ENCODE measurements at places on chromosomes 1 and 21. TPM values are rescaled to one million over a fixed set of nuclear protein-coding genes. Genes with fewer than 3 reads are reported as not detected.

GRCh38 chr1:226919587-226919986 is 20.5 kb upstream of the COQ8A start:
- DNase-seq = no peak

DNA sequence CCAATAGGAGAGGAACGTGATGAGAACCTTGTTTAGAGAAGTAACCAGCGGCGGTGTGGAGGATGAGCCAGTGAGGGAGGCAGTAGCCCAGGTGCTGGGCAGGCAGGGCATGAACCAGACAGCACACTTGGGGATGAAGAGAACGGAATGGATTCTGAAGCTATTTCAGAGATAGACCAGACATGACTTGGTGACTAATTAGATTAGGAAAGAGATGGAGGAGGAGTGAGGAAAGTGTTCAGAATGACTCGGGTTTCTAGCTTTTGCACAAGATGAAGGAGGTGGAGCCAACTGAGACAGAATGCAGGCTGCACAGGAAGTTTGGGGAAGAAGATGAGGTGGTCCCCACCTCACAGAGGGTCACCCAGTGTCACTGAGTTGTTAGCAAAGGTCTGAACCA is 5.1 kb downstream of the PEF1 start:
- DNase-seq = peak; percentile 24

DNA sequence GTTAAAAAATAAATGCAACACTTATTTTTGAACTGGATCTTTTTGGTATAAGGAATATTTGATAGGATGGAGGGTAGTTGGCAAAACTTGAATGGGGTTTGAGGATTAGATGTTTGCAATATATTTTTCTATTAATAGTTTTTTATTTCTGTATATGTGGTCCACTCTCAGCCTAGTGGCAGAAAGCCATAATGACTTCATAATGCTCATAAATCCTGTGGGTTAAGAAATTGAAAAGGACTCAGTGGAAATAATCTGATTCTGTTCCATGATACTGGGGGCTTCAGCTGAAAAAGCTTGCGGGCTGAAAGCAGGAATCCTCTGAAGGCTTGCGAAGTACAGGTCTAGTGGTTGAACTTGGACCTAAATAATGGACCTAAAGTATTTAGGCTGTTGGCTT is 1028.6 kb upstream of the PRMT6 start:
- no peak for DNase-seq

- no peak for DNase-seq
Measured at GRCh38 chr1:61301824-61302657, 219.7 kb downstream of the NFIA start.

GRCh38 chr1:37438869-37439343 is 35.5 kb upstream of the ZC3H12A start:
- no peak for DNase-seq

GRCh38 chr1:20472860-20473711 is 12.9 kb downstream of the CAMK2N1 start:
- DNase-seq = no peak

DNA sequence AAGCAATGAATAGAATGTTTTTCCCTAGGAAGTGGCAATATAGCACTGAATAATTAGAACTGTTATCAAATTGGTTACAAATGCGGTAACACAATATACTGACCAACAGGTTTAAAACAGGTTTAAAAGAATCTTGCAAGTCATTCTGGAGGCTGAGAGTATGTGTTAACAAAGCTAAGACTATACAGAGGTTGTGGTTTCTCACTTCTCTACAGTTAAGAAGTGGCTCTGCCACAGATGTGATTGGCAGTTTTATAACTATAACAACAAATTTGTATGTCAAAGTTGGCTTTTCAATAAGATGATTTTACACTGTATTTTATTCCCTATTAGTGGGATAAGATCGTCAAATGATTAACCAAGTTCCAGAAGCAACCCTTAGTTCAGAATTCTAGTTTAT is 7.1 kb downstream of the ANGEL2 start:
- DNase-seq = no peak

DNA sequence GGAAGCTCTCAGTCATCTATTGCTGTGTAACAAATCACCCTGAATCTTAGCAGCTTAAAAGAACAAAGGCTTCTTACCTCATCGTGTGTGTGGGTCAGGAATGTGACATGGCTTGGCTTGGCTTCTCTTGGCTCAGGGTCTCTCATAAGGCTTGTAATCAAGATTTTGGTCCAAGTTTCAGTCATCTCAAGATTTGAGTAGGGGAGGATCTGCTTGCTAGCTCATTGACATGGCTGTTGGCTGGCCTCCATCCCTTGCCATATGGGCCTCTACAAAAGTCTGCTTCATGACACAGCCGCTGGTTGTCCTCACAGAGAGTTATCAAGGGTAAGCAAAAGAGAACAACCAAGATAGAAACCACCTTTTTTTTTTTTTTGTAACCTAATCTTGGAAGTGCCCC is 207.7 kb downstream of the PTPRC start:
- no peak for DNase-seq

DNA sequence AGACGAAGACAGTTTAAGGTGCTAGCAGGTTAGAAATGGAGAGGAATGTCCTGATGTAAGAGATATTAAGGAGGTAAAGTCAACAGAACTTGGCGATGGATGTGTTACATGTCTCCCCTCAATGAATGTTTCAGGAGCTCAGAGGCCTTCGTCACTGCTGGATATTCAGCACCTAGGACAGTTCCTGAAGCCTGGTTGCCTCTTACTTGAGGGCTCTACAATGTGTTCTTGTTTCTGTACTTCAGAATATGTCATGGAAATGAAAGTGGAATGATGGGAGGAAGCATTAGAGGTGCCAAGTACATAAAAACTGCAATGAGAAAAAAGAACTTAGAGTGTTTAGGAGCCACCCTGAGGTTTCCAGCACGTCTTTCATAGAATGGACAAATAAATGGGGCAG is 17.7 kb downstream of the TNR start:
- DNase-seq = peak; percentile 10

DNA sequence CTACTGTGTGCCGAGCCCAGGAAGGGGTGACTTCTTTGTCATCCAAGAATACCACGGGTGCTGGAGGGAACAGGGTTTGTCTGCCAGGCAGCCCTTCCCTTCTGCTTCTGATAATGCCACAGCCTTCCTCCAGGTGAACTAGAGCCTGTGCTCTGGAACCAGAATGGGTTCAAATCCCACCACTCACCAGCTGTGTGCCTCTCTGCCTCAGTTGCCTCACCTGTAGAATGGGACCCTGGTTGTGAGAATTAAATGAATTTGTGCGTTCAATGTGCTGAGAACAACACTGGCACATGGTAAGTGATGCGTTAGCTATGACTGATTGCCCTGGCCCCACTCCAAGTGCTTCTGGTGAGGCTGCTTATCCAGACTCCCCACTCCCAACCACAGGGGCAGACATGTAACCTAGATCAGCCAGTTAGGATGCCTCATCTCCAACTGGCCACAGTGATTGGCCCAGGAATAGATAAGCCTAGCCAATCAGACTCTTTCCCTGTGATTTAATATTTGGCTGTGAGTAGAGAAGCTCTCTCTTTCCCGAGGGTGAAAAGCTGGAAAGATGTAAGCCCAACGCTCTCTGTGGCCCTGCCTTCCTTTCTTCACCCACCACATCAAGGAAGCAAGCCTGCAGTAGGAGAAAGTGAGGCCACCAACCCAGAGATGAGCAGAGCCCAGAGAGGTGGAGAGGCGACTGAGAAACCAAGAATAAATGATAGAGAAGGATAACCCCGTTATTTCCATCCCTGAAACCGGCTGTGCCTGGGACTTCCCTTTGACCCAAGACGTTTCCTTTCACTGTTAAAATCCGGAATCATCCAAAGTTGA is 20.8 kb upstream of the LAPTM5 start:
- peak; percentile 99 for DNase-seq

GRCh38 chr1:23617084-23617521 is 57.8 kb upstream of the ID3 start:
- no peak for DNase-seq

GRCh38 chr1:201649761-201650622 is 111.1 kb downstream of the NAV1 start:
- peak; percentile 71 for DNase-seq

DNA sequence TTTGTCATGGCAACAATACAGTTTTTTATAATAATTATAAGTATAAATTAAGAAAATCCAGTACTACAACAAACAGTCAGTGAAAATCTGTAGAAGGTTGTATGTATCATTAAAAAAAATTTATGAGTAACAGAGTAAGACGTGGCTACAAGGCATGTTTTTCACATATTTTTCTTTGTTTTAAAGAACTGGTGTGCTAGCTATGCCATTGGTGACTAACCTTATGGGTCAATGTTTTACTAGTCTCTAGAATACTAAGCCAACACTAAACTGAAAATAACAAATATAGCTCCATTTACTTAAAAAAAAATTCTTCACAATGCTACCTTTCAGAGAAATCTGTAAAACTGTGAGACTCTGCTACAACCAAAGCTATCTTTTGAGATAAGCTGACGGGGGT is 261.5 kb downstream of the ADGRL2 start:
- DNase-seq = no peak

DNA sequence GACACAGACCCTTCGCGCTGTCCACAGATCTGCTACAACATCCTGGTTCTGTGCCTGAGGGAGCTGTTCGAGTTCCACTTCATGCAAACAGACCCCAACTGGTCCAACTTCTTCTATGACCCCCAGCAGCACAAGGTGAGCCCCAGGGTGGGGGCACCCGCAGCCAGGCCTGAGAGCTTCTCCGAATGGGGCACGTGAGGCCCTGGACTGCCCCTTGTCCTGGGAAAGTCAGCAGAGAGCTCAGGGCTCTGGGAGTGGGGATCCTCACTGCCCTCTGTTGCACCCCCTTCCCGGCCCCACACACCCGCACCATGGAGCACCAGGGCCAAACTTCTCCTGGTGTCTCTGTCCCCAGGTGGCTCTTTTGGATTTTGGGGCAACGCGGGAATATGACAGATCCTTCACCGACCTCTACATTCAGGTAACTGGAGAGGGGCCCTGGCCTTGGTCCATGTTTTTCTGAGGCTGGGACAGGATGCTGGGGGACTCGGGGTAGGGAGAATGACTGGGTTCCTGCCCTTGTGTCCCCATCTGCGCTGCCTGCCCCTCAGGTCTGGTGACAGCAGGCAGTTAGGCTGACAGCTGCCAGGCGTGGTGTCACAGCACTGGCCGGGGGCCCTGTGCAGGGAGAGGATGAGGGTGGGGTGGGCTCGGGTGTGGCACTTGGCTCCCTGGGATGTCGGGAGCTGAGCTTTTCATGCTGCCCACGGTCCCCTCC is 44.6 kb downstream of the COQ8A start:
- DNase-seq = no peak

DNA sequence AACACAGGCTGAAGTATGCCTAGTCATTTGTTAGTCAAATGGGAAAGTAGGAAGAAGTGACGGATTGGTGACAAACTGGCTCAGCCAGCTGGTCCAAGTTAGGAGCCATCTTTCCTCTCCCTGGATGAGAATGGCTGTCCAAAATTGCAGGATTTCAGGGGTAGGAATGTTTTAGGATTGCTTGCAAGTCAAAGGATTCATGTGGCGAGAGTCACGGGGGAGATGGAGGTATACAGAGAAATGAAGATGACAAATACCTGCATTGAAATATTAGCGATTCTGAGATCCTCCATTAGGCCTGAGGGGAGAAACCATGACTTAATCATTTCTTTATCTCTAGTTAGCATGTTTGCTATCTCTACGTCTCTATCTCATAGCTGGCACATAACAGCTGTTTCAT is 41.8 kb upstream of the PIGC start:
- no peak for DNase-seq

GRCh38 chr1:58739856-58740466 is 40.1 kb upstream of the MYSM1 start:
- DNase-seq = peak; percentile 65

DNA sequence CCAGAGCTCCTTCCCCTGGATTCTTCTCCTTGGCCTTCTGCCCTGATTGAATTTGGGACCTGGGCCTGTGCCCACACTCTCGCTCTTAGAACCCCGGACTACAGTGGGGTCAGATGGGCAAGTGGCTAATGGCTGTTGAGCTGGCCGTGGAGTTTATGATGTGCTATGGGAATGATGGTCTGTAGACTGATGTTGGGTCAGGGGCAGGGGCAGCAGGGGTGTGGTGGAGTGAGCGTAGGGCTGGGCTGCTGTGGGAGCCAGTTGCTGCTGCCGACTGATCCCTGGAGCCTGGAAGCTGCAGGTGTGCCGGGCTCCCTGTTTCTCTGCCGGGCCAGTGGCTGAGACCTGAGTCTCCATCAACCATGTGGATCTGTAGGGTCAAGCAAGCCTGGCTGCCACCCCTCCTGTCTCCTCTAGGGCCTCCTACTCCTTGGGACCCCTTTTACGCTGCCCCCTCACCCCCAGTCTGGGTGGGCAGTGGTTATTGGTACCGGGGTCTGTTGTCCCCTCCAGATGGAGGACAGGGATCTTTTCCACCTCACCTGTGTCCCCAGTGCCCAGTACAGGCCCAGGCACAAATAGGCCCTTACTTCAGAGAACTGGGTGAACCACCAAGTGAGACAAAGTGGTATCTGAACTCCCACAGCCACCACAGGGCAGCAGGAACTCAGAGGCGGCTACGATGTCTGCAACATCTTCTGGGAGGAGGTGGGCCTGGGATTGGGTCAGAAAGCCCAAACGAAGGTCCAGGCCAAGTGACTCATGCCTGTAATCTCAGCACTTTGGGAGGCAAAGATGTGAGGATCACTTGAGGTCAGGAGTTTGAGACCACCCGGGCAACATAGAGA is 5.1 kb downstream of the PODN start:
- DNase-seq = no peak

- DNase-seq = peak; percentile 67
Measured at GRCh38 chr1:167109125-167109524, 15.2 kb downstream of the STYXL2 start.

DNA sequence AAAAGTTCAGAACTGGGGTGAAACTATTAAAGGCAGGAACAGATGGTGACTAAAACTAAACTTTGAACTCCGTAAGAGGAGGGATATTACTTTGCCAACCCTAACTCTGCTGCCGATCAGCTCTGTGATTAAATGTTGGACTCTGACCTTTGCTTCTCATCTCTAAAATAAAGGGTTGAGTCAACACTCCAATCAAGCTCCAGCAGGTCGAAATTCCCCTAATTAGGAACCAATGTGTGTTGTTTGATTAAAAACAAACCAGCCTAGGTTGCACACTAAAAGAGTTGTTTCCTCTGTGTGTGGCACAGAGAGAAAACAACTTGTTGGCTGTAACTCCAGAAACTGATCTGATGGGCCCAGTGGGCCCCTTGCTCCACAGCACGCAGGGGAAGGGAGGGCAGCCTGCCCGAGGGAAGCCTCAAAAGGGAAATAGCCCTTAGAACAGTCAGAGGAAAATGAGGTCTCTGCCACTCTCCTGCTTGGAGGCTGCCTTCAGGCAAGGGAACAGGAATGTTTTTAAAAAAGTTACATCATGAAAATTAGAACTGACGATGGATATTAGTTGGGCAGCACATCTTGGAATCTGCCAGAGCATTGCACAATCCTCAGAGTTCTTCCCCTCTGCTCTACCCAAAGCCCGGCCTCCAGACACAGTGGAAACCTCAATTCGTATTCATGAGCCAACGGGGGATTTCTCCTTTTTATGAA is 69.3 kb downstream of the KCTD3 start:
- DNase-seq = peak; percentile 6

GRCh38 chr1:100769906-100770646 is 50.5 kb downstream of the VCAM1 start:
- no peak for DNase-seq

GRCh38 chr21:44051462-44051941 is 39.4 kb downstream of the TRAPPC10 start:
- no peak for DNase-seq

- DNase-seq = no peak
Measured at GRCh38 chr1:94269921-94270320, 32.5 kb upstream of the ARHGAP29 start.

TP73 gene
- total RNA-seq = not detected

SH2D1B gene
- 0.12 TPM for total RNA-seq

PROX1 gene
- total RNA-seq = 3.0 TPM

OR6P1 gene
- total RNA-seq = not detected

SETSIP gene
- total RNA-seq = not detected

LIN28A gene
- total RNA-seq = not detected

Measured in RPMI7951 (cell line).